ENCODE measurements at places on chromosomes 7 and 10.

DNA sequence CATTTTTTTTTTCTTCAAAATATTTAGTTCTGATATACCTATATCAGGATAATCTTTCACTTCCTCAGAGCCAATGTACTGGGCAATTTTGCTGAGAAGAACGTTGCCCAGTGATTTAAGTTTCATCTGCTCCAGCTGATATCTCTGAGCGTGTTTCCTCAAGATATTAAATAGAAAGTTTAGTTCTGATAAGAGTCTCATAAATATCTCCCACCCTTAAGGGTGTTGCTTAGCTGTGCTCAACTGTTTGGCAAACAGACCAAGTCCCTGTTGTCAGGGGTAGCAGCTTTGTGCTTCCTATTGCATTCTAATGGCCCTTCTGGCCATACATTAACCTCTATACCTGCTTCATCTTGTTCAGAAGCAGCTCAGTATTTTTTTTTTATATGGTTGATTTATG is 84.7 kb upstream of the GPR141 start:
- DNase-seq = no peak

DNA sequence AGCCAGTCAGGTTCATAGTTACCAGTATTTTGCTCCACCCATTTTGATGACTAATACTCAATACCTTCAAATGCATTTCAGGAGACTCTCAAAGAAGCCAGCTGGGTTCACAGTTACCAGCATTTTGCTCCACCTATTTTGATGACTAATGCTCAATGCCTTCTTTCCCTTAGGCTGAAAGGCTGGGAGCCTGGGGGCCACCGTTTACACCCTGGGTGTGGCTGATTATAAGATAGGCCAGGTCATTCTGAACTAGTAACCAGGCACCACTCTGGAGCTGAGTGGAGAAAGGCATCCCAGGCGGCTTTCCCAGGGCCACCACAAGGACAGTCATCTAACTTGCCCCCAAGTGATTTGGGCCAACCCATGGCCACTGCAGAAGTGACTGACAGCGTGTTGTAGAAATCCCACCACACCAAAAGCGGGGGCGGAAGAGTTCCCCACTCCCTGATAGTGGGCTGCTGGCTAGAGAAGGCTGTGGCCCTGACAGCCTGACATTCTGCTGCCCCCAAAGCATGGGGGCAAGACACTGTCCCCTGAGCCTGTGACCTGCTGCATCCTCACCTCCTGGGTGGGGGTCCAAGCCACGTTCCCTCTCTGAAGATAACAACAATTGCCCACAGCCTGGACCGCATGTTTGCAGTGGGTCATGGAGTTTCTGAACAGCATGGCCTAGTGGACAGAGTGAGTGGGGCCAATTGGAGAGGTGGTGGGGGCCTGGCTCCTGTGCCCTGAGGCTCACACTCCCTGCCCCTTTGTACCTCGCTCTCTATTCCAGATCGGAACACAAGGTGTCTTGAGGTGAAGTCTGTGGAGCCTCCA is 23.0 kb upstream of the ZNF488 start:
- DNase-seq = peak; percentile 88

DNA sequence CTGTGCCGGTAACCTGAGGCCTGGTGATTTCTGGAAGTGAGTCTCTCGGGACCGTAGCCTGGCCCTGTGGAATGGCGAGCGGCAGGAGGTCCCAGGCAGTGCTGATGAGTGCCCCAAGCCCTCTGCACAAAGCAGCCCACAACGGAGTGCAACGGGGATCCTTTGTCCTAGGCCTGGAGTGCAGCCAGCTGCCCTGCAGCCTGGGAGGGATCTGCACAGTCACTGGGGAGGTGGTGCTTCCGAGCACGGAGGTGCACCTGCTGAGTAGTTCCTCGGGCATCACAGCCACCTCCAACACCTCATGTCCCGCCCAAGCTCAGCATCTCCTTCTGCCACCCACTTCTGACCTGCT is 162.8 kb upstream of the ZMIZ1 start:
- no peak for DNase-seq

- DNase-seq = no peak
Observed at GRCh38 chr7:74479066-74479781, 25.5 kb downstream of the GTF2IRD1 start.

GRCh38 chr10:18271491-18271890 is 131.3 kb downstream of the CACNB2 start:
- DNase-seq = no peak

All from fibroblast of skin of back (primary cell).